HepG2 (cell line): ENCODE measurements at places on chromosomes 5 and 9. TPM values are rescaled to one million over a fixed set of nuclear protein-coding genes. Genes with fewer than 3 reads are reported as not detected.

- no peak for DNase-seq
- H3K27me3 ChIP-seq = no peaks in the 10 kb centered on the region
- H3K4me3 ChIP-seq = no peak overlapping the region
- no peaks in the 10 kb centered on the region for H3K36me3 ChIP-seq
Measured at GRCh38 chr5:124477577-124477976, 268.9 kb downstream of the ZNF608 start.

GRCh38 chr5:167644619-167645018, 646.8 kb upstream of the WWC1 start:
- H3K4me1 ChIP-seq = no peaks in the 10 kb centered on the region
- no peak for DNase-seq
- H3K27ac ChIP-seq = no peak overlapping the region
- no peaks in the 10 kb centered on the region for H3K27me3 ChIP-seq

DNA sequence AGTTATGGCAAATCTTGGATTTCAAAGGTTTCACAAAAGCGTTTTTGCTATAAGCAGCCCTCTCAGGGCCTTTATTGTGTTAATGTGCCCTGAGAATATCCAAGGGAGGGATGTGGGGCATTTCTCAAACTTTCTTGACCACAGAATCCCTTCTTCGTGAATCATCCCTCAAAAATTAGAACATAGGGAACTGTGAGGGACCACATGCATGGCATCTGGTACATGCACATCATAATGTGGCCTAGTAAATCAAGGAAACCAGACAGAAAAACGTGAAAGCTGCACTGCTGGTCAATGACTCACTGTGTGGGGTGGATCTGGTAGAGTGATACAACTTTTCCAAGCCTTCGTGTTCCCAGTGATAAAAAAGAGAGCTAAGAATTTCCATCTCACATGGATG, 22.4 kb downstream of the DDX31 start:
- peaks cover 13% of the 10 kb centered on the region for H3K4me1 ChIP-seq
- H3K27me3 ChIP-seq = no peaks in the 10 kb centered on the region
- no peak for DNase-seq
- peaks cover 74% of the 10 kb centered on the region for H3K36me3 ChIP-seq
- H3K27ac ChIP-seq = no peak overlapping the region
- no peak overlapping the region for H3K4me3 ChIP-seq

Gene FOXD4L4
- total RNA-seq = 0.38 TPM in 1 of 2 replicates, not detected in the other

Gene NR6A1
- total RNA-seq = 31.5 and 50.9 TPM in 2 replicates

GRCh38 chr9:93904649-93905472, 50.3 kb downstream of the BARX1 start:
- H3K4me3 ChIP-seq = no peak overlapping the region
- no peak overlapping the region for H3K27ac ChIP-seq
- no peak for DNase-seq
- H3K4me1 ChIP-seq = no peaks in the 10 kb centered on the region
- H3K36me3 ChIP-seq = no peaks in the 10 kb centered on the region
- peaks cover 18% of the 10 kb centered on the region; the same call in 1 of the 3 replicates for H3K27me3 ChIP-seq

- no peak overlapping the region for H3K27ac ChIP-seq
- H3K27me3 ChIP-seq = no peaks in the 10 kb centered on the region; the same call in 2 of the 3 replicates
- H3K4me1 ChIP-seq = no peaks in the 10 kb centered on the region
- no peak for DNase-seq
- no peaks in the 10 kb centered on the region for H3K36me3 ChIP-seq
Measured at GRCh38 chr9:89916001-89916597, 311.3 kb downstream of the GADD45G start.

- no peaks in the 10 kb centered on the region for H3K36me3 ChIP-seq
- H3K27ac ChIP-seq = no peak overlapping the region
- no peak for DNase-seq
- peaks cover 1% of the 10 kb centered on the region; the same call in 1 of the 2 replicates for H3K27me3 ChIP-seq
Measured at GRCh38 chr9:98627296-98627695, 81.4 kb downstream of the GABBR2 start.

Gene CER1
- total RNA-seq = not detected in 2 replicates

- H3K4me3 ChIP-seq = no peak overlapping the region
- no peaks in the 10 kb centered on the region for H3K4me1 ChIP-seq
- H3K36me3 ChIP-seq = no peaks in the 10 kb centered on the region
- no peaks in the 10 kb centered on the region for H3K27me3 ChIP-seq
Measured at GRCh38 chr5:36647046-36647445, 40.6 kb downstream of the SLC1A3 start.

DNA sequence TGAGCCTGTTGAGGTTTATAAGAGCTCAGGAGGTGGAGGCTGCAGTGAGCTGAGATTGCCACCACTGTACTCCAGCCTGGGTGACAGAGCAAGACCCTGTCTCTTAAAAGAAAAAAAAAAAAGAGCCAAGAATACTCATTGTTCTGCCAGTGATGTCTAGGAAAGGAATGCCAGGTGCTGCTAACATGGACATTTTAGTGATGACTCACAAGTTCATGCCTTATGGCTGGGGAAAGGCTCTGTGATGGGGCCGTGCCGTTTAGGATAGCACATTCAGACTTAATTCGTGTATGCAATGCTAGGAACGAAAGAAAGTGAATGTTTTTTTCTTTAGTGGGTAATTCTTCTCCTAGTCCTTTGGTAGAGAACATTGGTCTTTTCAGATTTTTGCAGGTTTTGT, 134.2 kb downstream of the ARHGAP26 start:
- no peak overlapping the region for H3K4me3 ChIP-seq
- H3K27me3 ChIP-seq = no peaks in the 10 kb centered on the region
- H3K4me1 ChIP-seq = no peaks in the 10 kb centered on the region
- no peaks in the 10 kb centered on the region; the same call in 1 of the 2 replicates for H3K36me3 ChIP-seq
- H3K27ac ChIP-seq = no peak overlapping the region

Gene GNE
- total RNA-seq = 24.1 and 38.8 TPM in 2 replicates

GRCh38 chr9:35415402-35416097, 74.4 kb upstream of the RUSC2 start:
- peaks cover 19% of the 10 kb centered on the region for H3K4me1 ChIP-seq
- no peaks in the 10 kb centered on the region for H3K36me3 ChIP-seq
- H3K27ac ChIP-seq = no peak overlapping the region

DNA sequence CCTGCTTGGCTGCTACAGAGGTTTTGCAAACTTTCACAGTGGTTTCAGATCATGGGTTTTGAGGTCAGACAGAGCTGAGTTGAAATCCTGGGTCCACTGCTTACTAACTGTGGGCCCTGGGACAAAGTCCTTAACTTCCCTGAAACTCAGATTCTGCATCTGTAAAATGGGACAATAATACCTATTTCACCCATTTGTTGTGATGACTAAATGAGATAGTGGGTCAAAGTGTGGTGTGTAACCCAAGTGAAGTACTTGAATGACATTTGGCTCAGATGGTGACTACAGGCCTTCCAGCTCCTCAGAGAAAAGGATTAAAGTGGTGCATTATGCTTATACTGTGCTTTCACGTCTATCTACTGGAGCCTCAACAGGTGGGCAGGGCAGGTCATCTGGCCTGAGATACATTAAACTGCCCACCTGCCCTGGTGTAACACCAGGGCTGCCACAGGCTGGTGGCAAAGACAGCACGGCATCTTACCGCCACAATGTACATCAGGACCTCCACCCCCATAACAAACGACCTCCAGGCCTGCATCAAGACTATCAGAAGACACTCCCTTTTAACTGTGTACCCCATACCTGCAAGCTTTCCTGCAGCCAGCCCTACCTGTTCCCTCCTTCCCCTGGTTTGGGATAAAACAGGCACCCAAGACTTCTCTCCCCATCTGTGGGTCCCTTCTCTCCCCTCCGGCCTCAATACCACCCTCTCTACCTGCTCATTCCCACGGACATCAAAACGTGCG, 846 bp upstream of the TRAF1 start:
- H3K27me3 ChIP-seq = peaks cover 17% of the 10 kb centered on the region; the same call in 1 of the 3 replicates
- no peak for DNase-seq
- H3K4me1 ChIP-seq = peaks cover 17% of the 10 kb centered on the region
- H3K27ac ChIP-seq = no peak overlapping the region
- H3K4me3 ChIP-seq = no peak overlapping the region
- H3K36me3 ChIP-seq = no peaks in the 10 kb centered on the region

DNA sequence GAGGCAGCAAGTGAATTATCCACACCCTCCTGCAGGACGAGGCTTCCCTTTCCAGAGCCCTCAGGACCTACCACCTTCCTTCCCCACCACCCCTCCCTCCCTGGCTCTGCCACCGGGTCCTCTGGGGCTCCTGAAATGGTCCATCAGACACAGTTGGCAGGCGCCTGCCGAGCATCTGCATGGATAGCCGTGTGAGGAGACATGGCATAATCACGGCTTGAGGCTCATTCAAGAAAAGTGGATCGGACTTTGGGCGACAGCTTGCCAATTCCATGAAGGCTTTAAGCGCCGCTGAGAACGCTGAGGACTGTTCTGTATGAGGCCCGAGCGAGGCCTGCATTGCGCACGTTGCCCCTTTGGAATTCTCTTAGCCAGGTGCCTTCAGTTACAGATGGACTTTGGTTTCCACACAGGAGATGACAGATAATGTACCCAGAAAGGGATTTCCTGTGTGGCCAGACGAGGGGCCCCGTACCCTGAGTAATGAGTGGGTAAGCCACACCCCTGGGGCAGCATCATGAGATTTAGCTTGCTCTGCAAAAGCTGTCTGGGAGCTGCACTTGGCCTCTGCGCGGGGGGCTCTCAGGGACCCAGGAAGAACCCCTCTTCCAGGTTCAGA, 179.8 kb downstream of the OLFM1 start:
- peak; percentile 21 for DNase-seq
- H3K36me3 ChIP-seq = no peaks in the 10 kb centered on the region
- H3K4me3 ChIP-seq = no peak overlapping the region
- no peak overlapping the region for H3K27ac ChIP-seq

DNA sequence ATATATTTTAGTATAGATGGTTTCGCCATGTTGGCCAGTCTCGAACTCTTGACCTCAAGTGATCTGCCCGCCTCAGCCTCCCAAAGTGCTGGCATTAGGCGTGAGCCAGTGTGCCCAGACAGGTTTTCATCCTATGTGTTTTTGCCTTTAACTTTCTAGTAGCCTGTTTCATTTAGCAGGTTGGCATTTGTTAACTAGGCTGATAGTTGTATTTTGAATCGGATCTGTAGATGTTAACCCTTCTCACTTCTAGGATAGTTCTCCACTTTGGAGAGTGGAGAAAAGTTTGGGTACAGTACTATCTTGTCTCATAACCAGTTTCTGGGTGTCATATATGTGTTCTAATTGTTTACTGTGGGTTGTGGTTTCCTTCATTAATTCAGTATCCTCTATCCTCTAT, 7.3 kb upstream of the FGF18 start:
- H3K27ac ChIP-seq = no peak overlapping the region
- DNase-seq = no peak
- no peaks in the 10 kb centered on the region; the same call in none of the 2 replicates for H3K4me1 ChIP-seq
- peaks cover 8% of the 10 kb centered on the region for H3K36me3 ChIP-seq
- no peak overlapping the region for H3K4me3 ChIP-seq

GRCh38 chr5:6616632-6617031, 16.2 kb downstream of the NSUN2 start:
- H3K27me3 ChIP-seq = no peaks in the 10 kb centered on the region
- peaks cover 51% of the 10 kb centered on the region for H3K36me3 ChIP-seq
- H3K4me1 ChIP-seq = no peaks in the 10 kb centered on the region

Gene PCDHA1
- total RNA-seq = not detected in 2 replicates

- H3K27ac ChIP-seq = no peak overlapping the region
- H3K4me3 ChIP-seq = no peak overlapping the region
- DNase-seq = no peak
- H3K4me1 ChIP-seq = no peaks in the 10 kb centered on the region
- no peaks in the 10 kb centered on the region for H3K36me3 ChIP-seq
Measured at GRCh38 chr5:35773967-35774366, 82.7 kb upstream of the IL7R start.

- H3K4me3 ChIP-seq = no peak overlapping the region
- no peaks in the 10 kb centered on the region for H3K27me3 ChIP-seq
- no peak for DNase-seq
- no peaks in the 10 kb centered on the region for H3K36me3 ChIP-seq
- H3K27ac ChIP-seq = no peak overlapping the region
- no peaks in the 10 kb centered on the region for H3K4me1 ChIP-seq
Measured at GRCh38 chr5:114412510-114413171, 50.8 kb downstream of the KCNN2 start.
